T-helper 22 cell (primary cell): ENCODE measurements at places on chromosomes 6 and 20.

GRCh38 chr20:46023999-46024398 is 5.0 kb upstream of the SLC12A5 start:
- no peak for DNase-seq

GRCh38 chr6:151005164-151005563 is 139.7 kb downstream of the MTHFD1L start:
- DNase-seq: no peak

- DNase-seq: no peak
Observed at GRCh38 chr6:159254186-159254585, 85.0 kb downstream of the FNDC1 start.

DNA sequence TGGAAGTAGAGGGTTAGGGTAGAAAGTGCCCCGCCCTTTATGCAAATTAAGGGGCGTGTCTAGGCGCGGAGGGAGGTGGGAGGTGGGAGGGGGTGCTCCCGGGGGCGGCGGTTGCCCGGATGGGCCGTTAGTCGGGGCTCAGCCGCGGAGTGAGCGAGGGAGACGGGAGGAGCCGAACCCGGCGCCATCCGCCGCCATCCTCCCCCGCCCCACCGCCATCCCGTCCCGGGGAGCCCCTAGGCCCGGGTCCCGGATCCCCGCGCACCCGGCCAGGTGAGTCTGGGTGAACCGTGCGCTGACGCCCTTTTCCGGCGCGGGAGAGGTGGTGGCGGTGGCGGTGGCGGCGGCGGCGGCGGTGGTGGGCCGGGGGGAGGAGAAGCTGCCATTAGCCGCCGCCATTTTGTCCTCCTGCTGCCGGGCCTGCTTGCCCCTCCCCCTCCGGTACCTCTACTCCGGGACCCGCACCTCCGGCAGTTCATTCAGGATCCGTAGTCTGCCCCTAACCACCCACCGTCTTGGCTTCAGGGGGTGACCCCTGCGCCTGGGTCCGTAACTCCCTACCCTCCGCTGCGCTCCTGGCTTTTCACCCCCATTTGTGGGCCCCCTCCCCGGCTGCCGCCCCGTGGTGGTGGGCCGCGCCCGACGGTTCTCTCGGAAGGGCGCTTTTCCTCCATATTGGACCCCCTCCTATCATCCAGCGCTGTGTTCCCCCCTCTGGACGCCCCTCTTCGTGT is at the start of gene PRRC2A:
TSS of gene PRRC2A (plus strand) at position 130 of the 734 bp plus-strand sequence. CDS start 2,075 bp downstream, outside the sequence.
- DNase-seq: no peak

- no peak for DNase-seq
Observed at GRCh38 chr20:63698739-63699465, 2.5 kb downstream of the TNFRSF6B start.

DNA sequence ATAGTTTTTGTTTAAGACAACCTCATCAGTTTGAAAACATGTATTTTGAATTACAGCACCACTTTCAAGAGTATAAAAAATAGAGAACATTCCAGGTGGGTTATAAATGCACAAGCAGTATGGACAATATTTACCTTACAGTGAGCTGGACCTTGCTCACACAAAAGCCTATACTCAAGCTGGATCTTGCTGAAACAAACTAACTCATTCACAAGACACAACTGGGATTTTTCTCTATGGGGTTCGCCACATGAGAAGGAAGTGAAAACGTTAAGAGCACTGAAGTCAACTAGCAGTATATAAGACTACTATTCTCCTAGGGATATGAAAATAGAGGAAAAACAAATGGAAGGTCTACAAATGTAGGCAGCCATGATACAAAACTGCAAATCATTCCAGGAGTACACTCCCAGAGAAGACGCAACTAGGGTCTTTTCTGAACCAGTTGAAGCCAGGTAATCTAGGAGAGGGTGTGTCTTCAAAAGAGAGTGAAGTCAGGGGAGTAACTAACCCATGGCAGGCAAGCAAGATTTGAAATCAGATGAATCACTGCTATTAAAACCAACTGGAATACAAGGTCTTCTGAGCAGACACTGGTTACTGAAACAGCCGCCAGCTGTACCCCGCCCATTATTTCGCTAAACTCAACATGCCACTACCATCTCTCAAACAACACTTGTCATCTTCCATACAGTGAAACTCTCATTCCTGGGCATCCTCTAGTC is 26.5 kb downstream of the STAU1 start:
- DNase-seq: no peak

GRCh38 chr6:12228447-12229146 is 61.6 kb upstream of the EDN1 start:
- no peak for DNase-seq

DNA sequence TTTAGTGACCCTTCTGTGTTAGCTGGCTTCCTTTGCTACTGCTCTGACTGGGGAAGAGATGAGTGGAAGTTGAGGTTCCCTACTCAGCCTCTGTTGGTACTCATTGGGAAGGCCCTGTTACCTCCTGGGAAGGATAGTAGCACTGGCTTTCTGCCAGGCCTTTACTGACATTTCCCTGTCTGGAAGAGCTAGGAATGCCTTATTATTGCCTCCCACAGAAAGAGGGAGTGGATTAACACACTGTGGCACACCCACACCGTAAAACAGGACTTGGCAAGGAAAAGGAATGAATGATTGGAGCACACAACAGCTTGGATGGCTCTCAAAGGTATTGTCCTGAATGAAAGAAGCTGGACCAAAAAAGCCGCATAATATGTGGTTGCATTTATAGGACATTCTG is 12.2 kb downstream of the ZNF831 start:
- DNase-seq: no peak

- DNase-seq: no peak
Observed at GRCh38 chr6:149320796-149321195, 3.3 kb downstream of the TAB2 start.

DNA sequence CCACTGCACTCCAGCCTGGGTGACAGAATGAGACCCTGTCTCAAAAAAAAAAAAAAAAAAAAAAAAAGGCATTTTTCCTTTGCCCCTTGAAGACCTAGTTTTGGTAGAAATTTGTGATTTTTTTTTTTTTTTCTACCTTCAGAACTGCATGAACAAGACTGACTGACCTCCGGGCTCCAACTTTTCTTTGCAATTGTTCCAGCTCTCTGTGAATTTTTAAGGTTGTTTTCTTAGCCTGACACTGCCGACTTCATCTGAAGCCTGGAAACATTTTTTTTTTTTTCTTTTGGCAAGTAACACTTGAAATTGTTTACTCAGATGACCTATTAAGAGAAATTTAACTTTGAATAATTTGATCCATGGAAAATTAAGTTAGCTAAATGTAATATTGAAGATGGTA is 73.0 kb downstream of the SLC24A3 start:
- no peak for DNase-seq

DNA sequence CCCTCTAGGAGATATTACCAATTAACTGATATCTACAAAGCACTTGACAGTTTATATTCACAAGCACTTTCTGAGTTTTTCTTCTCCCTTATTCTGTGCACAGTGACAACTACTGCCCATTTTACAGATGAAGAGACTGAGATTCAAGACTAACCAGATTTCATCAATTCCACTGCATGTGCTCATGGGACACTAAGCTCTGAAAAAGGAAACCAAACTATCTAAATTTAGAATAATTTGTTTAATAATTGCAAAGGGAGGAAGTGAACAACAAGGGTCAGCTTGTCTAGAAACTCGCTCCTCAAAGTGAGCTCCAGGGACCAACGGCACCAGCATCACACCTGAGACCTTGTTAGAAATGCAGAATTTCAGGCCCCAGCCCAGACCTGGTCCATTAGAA is 50.8 kb upstream of the MYLIP start:
- DNase-seq: no peak

- no peak for DNase-seq
Observed at GRCh38 chr6:52517502-52518278, 59.2 kb downstream of the TRAM2 start.

- no peak for DNase-seq
Observed at GRCh38 chr6:36938536-36938935, 16.0 kb upstream of the PI16 start.

DNA sequence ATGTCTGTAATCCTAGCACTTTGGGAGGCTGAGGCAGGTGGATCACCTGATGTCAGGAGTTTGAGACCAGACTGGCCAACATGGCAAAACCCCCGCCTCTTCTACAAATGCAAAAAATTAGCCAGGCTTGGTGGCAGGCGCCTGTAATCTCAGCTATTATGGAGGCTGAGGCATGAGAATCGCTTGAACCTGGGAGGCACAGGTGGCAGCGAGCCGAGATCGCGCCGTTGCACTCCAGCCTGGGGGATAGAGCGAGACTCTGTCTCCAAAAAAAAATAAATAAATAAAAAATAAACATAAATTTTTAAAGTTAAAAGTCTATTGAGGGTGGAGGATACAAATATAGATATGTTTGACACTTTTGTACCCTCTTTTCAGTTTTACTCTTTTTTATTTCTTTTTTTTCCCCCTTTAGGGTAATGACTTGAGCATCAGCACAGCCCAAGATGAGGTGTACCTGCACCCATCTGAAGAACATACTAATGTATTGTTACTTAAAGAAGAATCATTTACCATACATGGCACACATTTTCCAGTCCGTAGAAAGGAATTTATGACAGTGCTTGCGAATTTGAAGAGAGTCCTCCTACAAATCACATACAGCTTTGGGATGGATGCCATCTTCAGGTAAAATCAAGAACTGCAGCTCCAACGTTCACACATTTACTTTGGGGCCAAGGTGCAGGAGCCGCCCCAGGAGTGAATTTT is 368.9 kb downstream of the LAMA2 start:
- DNase-seq: no peak

DNA sequence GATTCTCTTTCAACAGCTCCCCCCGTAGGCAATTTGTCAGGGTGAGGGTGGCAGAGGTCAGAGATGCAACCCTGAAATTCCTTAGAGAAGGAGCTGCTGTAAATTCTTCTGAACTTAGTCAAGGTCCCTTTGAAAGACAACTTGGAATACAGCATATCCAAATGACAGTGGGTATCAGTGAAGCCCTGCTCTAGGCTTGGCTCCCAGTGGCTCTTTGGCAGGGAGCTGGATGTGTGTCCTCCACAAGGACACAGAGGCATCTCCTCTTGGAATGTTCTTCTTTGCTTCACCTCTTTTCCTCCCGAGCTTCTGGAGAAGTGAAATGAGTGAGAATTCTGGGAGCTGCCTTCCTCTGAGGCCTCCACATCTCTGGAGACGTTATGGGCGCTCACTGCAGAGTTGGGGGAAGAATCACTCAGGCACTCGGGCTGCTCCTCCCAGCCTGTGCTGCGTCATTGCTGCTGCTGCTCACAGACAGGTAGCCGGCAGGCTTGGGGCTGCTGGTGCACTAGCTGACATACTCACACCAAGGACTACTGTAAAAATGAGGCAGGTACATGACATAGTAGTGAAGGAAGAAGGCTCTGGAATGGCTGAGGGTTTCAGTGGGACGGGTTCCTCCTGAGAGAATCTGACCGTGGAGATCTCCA is 34.1 kb downstream of the DYNLT1 start:
- no peak for DNase-seq

- no peak for DNase-seq
Observed at GRCh38 chr6:14055541-14055940, 62.0 kb upstream of the CD83 start.

DNA sequence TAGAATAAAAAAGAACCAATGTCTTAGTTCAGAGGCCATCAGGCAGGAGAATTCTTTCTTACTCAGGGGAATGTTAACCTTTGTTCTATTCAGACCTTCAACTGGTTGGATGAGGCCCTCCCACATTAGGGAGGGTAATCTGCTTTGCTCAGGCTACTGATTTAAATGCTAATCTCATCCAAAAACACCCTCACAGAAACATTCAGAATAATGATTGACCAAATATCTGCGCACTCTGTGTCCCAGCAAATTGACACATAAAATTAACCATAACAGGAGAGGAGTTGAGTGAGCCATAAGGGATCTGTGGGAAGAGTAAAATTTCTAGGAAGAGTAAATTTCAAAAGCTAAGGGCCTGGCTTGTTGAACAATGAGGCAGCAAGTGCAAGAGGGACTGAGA is 234.0 kb upstream of the PLCB4 start:
- no peak for DNase-seq

DNA sequence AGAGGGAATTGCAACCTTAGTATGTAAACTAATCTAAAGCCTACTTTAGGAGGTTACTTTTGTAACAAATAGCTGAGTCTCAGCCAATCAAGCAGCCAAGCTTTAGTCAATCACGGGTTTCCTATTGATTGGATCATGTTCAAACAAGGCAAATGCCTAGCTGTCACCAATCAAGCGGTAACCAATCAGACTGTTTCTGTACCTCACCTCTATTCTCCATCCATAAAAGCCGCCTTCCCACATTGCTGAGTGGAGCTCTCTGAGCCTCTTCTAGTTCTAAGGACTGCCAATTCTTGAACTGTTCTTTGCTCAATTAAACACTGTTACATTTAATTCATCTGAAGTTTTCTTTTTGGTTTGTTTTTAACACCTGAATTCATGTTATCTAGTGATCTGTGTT is 148.4 kb upstream of the BMP5 start:
- DNase-seq: no peak

DNA sequence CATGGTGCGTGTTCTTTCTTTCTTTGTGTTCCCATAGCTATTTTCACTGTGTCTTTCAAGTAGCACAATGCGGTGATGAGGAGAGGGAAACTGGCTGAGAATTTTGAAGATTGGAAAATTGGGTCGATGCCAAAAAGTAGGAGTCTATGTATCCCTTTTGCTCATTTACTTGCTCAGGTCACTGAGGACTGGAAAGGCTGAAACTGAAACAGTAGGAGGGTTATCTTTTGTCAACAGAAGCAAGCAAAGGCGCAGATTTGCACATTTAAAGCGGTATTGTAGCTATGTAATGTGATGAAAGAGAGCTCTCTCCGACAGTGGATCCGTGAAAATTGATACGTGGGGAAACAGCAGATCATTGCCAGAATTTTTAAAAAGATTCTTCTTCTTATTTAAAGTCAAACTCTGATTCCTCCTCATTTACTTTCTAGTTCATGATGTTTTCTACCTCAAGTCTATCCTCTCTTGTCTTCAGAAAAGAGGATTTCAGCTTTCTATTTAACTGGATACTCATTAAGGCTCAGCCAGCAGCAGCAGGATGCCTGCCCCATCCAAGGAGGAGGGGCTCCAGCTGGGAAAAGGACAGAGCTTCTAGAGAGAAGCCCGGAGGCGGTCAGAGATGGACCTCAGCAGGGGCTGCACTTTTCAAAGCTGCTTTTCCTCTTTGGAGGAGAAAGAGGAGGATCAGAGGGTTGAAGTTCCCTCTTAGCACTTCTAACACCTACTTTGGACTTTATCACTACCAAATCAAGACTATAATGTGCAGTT is 15.9 kb upstream of the FYN start:
- DNase-seq: no peak

DNA sequence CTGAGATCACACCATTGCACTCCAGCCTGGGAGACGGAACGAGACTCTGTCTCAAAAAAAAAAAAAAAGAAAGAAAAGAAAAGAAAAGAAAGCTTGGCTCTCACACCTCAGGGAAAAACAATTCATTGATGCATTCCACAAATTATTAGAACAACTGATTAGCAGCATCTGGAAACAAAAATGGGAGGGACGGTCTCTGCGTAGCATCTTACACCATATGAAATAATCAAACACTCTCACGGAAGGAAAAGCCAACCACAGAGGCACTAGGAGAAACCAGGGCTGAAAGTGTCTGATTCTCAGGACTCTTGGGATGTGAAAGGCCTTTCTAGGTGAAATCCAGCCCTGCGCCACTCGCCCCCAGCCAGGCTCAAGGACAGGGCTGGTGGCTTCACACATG is 2.3 kb upstream of the HELZ2 start:
- DNase-seq: no peak
